ENCODE measurements at places on chromosomes 3 and 15. TPM values are rescaled to one million over a fixed set of nuclear protein-coding genes. Genes with fewer than 3 reads are reported as not detected.

GRCh38 chr3:15272426-15273196, 59.8 kb downstream of the SH3BP5 start:
- no peak for DNase-seq

DNA sequence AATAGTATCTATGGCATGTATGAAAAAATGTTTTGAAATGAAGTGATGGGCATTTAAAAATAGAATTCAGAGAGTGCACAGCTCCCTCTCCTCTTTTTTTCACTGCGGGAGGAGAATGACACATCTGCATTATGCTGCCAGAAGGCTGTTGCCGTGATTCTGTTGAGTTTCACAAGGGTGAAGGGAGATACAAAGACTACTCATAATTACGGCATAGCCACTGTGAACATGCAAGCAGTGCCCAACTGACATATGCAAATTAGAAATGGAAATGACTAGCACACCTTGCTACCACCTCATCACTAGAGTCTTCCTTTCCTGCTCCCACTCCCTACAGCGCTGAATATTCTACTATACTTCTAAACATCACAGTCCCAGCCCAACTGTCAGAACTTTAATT, 20.1 kb downstream of the IFT57 start:
- no peak for DNase-seq

- DNase-seq: no peak
Measured at GRCh38 chr3:177597311-177598096, 400.2 kb upstream of the TBL1XR1 start.

GRCh38 chr15:70498096-70498626, 265.2 kb downstream of the UACA start:
- no peak for DNase-seq

Gene ZNF774
- 4.5 TPM for total RNA-seq

DNA sequence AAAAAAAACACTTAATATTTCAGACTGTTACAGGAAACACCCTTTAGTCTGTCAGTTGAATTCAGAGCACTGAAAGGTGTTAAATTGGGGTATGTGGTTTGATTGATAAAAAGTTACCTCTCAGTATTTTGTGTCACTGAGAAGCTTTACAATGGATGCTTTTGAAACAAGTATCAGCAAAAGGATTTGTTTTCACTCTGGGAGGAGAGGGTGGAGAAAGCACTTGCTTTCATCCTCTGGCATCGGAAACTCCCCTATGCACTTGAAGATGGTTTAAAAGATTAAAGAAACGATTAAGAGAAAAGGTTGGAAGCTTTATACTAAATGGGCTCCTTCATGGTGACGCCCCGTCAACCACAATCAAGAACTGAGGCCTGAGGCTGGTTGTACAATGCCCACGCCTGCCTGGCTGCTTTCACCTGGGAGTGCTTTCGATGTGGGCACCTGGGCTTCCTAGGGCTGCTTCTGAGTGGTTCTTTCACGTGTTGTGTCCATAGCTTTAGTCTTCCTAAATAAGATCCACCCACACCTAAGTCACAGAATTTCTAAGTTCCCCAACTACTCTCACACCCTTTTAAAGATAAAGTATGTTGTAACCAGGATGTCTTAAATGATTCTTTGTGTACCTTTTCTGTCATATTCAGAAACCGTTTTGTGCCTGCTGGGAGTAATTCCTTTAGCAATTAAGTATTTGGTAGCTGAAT, 17.9 kb downstream of the TMEM43 start:
- no peak for DNase-seq

Gene PLSCR2
- not detected for total RNA-seq

Data from frontal cortex (tissue), 4 donors.